ENCODE measurements at places on chromosomes 5 and 9.

GRCh38 chr5:150144879-150145278 lies 10.8 kb downstream of the PDGFRB start:
- DNase-seq, result no peak

DNA sequence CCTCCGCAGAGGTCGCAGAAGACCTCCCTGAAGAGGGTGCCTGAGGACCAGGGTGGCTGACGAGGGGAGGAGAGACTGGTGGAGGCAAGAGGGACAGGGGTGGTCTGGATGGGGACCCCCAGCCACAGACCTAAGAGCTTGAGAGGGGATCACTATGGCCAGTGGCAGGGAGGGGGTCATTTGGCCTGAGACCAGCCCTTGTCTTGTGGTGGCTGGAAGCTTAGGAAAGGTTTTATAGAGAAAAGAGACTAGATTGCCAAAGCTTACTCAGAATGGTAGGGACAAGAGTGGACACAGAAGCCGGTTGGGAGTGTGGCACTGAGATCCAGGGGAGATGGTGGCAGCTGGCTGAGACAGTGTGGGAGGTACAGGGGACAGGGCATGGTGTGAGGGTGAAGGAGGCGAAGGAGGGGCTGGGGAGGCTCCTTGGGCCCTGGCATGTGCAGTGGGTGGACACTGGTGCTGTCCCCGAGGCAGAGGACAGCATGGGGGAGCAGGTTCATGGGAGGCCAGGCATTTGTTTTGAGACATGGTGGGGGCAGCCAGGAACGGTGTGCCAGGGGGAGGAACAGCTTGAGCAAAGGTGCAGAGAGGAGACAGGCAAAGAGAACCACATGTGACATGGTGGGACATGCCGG lies 123.0 kb downstream of the C9orf50 start:
- DNase-seq, result no peak

GRCh38 chr5:13994621-13995253 lies 50.2 kb upstream of the DNAH5 start:
- no peak for DNase-seq

DNA sequence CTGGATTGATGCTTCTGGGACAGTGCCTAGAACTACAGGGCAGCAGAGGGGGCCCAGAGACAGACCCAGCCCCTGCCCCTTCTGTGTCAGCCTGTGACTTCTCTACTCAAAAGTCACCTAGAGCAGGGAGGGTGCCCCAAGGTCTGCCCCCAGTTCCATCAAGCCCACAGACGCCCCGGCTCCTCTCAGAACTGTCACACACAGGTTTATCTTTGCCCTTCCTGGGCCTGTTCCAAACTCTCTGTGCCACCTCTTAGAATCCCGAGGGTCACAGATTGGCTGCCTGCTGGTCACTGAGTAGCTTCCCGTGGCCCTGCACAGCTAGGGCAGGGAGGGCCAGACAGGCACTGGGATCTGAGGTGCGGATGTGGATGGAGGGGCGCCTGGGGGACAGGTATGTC lies 1.7 kb downstream of the RGS14 start:
- DNase-seq, result no peak

DNA sequence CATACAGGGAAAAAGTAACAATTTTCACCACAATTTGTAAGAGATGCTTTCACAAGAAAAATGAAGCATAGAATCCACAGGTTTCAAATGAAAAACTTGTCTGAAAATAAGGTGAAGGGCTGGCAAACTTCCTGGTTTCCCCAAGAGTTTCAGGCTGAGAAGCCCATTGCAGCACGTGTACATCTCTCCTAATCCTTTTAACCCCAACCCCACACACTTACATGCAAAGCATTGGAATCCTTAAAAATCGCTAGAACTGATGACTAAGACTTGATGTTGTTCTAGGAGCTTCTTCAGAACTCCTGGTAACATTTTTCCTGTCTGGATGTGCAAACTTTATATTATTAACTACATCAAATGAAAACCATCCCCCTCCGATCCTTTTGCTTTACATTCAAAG lies 317.8 kb upstream of the RGMB start:
- no peak for DNase-seq

DNA sequence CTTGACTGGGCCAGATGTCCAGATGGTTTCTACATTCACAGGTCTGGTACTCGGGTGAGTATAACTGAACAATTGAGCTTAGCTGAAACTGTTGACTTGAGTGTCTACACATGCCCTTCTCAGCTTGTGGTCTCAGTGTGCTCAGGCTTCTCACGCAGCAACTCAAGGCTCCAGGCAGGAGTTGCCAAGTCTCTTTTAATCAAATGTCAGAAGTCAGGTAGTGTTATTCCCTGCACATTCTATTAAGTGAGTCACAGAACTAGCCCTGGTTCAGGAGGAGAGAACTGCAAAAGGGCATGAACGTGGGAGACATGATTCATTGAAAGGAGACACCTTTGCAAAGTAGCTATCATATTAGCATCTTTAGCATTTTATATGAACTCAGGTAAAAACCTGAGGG lies 199.3 kb upstream of the ACTBL2 start:
- no peak for DNase-seq

DNA sequence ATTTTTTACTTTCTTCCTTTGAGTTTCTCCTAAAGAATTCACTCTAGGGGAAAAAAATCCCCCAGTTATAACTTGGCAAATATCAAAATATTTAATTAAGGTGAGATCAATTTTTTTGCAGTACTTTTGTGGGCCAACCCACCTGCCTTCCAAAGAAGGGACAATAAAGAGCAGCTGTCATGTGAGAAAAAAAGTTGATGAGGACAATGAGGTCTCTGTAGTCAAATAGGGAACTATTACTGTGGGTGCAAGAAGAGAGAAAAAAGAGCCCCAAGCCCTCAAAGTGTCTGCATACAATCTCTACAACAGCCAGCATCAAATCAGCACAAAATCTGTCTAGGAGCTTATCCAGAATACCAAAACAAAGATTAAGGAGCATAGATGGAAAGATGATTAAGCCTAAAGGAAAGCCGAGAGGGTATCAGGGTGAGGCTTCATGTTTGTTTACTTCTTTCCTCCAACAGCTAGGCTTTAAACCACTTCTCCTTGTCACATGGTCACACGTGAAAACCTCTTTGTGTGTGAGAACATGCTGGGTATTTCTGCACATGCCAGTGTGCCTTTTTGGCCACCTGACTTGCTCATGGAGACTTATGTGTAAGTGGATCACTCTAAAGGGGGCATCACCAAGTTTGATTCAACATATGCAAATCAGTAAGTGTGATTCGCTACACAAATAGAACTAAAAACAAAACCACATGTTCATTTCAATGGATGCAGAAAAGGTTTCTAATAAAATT lies 19.2 kb upstream of the FYB1 start:
- no peak for DNase-seq

GRCh38 chr5:96067894-96068614 lies 106.4 kb upstream of the ELL2 start:
- no peak for DNase-seq

DNA sequence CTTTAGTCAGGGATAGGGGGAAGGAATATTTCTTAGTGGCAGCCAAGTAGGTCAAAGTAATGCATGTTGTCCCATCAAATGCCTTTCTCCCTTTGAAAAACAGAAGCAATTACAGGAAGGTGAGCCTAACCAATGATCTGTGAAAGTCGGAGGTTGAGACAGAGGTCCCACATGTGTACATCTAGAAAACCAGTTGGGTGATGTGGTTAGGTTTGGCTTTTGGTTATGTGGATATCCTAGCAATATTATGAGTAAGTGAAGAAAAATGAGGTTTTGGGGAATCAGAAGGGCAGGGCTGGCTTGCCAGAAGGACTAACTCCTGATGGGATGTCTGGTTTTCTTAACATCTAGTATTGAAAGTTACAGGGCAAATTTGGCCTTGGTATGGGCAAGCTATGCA lies 63.4 kb upstream of the PALM2AKAP2 start:
- no peak for DNase-seq

GRCh38 chr9:20111173-20111843 lies 322.5 kb upstream of the SLC24A2 start:
- no peak for DNase-seq

DNA sequence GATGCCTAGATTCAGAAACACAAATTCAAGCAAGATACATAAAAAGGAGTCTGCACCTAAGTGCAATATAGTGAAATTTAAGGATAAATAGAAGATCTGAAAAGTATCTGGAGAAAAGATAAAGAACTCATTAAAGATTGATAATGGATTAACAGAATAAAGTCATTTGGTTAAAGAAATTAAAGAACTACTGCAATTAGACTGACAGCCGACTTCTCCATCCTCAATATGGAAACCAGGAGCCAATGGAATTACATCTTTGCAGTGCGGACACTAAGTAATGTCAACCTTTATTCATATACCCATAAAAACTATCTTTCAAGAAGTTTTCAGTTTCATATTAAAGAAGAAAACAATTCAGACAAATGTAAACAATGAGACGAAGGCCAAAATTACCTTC lies 81.0 kb downstream of the MRPL36 start:
- DNase-seq, result no peak
